ENCODE measurements at places on chromosomes 11 and 22. TPM values are rescaled to one million over a fixed set of nuclear protein-coding genes. Genes with fewer than 3 reads are reported as not detected.

Gene MAFF
- total RNA-seq: 85.3 TPM

Gene SLC7A4
- total RNA-seq: 1.5 TPM

Gene MLC1
- total RNA-seq: 1.7 TPM

Gene HTR3A
- 0.15 TPM for total RNA-seq

Gene CYP2D6
- 0.61 TPM for total RNA-seq

Gene PGR
- total RNA-seq: 0.63 TPM

Gene TTC17
- total RNA-seq: 70.2 TPM

Gene OR51B4
- total RNA-seq: not detected

Gene DMC1
- total RNA-seq: 3.5 TPM

Gene DRD2
- 0.11 TPM for total RNA-seq

Gene DEPDC7
- total RNA-seq: 2.7 TPM

Gene UBQLN3
- not detected for total RNA-seq

DNA sequence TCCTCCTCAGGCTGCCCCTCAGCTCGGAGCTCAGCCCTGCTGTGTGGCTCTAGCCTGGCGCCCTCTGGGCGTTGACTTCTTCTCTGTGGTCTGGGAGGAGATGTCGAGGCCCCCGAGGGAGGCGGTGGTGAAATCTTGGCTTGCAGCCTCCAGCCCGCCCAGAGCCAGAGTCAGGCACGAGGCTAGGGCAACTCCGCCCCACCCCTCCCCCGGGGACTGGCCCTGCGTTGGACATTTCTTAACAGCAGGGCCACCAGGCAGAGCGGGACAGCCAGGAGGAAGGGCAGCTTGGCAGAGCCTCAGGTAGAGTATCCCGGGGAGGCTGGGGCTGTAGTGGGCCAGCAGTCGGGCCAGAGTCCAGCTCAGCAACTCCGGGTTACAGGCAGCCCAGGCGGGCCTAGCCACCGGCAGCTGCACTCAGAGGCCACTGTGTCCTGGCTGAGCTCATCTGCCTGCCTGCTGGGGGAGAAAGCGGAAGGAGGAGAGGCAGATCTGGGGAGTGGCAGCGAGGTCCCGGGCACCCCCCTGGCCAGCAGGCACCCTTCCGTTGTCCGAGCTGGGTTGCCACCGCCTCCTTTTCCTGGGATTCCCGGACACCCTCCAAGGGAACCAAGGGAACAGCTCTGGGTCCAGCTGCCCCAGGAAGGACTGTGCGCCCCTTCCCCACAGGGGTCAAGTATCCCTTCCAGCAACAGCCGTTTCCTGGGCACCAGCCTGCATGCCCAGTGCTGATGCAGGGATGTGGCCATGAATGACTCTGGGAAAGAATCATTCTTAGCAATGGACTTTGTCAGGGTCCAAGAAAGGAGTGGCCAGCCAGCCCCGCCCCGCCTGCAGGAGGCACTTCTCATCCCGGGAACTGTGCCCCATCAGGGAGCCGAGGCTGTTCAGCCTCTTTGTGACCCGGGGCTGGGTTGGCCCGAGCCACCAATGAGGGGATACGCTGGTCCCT lies at the start of gene ALDH3B1:
Gene ALDH3B1 (plus strand): TSS at position 238 of the 952 bp plus-strand sequence. CDS start 4,971 bp downstream, outside the sequence.
- DNase-seq: peak; percentile 89

DNA sequence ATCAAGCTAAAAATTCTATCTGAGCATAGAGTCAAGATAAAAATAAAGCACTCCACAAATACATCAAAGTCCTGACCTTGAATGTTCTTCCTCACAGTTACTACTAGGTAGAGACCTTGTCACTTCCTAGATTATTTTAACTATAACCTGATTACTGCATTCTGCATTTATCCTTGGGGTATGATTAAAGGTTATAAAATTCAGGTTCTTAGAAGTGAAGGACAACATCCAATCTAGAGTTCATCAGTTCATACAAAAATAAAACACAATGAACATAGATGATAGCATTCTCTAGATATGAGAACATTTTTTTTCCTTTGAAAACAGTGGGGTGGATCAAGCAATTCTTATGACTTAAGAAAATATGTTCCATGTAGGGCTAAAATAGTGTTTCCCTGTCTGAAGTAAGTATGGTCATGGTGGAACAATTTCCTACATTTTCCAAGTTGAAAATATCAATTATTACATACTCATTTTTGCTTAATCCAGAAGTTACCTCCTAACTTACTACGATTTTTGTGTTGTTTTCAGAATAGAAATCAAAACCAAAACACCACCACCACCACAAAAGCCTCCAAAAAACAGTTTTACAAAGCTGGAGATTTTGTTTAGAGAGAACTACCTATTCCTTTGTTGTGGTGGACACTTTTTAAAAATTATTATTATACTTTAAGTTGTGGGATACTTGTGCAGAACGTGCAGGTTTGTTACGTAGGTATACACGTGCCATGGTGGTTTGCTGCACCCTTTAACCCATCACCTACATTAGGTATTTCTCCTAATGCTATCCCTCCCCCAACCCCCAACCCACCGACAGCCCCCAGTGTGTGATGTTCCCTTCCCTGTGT lies 112.0 kb upstream of the DDI1 start:
- DNase-seq: no peak

- peak; percentile 78 for DNase-seq
These were observed 88.4 kb downstream of the CDKN1C start for GRCh38 chr11:2797121-2797711.

DNA sequence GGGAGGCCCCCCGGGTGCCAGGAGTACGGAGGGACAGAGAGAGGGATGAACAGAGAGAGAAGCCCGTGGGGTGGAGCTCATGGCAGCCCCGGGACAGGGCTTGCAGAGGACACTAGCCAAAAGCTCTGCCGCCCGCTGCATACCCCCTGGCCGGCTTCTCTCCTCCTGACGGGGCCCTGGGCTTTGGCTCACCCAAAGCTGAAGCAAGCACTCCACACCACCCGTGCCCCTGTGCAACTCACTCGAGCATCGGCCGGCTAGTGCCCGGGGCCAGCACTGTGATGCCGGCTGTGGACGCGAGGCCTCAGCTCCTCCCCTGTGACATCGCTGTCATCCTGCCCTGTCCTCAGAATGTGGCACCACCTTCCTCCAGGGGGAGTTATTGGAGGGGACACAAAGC lies 429.6 kb downstream of the BRD1 start:
- DNase-seq: no peak

GRCh38 chr11:6129635-6130034 lies 22.2 kb downstream of the OR56B4 start:
- DNase-seq: no peak

DNA sequence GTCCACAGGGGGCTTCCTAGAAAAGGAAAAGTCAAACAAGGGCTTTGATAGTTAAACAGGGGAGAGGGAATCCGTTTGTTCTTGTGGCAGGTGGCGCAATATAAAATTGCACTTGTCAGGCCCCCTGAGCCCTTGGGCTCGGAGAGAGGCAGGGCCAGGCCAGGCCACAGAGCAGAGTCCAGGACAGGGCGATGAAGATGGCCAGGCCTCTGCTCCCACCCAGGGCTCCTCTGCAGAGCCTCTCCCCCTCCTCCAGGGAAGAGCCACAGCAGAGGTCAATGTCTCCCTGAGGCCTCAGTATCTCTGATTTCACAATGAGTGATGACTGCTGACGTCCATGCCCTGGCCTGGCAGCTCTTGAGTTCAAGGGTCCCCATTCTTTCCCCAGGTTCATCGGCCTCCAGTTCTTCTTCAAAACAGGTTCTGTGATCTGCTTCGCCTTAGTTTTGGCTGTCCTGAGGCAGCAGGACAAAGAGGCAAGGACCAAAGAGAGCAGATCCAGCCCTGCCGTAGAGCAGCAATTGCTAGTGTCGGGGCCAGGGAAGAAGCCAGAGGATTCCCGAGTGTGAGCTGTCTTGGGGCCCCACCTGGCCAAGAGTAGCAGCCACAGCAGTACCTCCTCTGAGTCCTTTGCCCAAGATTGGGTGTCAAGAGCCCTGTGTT lies 36.4 kb upstream of the TPBGL start:
- no peak for DNase-seq

DNA sequence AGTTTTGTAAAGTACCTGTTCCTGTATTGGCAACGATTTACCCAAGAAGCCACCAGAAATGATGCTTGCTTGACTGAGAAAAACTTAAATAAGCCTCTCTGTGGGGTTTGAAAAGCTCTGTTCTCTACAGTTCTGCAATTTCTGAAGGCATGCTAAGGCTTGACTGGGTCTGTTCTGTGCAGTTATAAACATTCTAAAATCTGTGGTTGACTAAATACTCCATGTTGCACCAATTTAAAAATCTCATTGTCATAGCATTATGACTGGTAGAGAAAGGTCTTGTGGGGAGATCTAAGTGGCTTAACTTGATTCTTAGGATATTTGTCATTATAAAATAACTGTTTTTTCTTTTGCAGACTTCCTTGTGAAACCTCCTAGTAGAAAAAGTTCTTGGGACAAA lies 73.7 kb downstream of the MTMR3 start:
- no peak for DNase-seq

DNA sequence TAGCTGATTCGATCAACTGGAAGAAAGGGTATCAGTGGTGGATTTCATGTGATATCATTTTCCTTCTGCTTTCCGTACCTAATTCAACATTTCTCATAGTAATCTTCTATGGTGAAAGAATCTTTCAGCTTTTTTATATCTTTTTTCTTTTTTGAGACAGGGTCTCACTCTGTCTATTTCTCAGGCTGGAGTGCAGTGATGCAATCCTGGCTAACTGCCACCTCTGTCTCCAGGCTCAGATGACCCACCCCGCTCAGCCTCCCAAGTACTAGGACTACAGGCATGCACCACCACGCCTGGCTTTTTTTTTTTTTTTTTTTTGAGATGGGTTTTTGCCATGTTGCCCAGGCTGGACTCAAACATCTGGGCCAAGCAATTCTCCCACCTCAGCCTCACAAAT lies 18.6 kb upstream of the CHORDC1 start:
- DNase-seq: no peak

- DNase-seq: no peak
These were observed 3.2 kb upstream of the CREBZF start for GRCh38 chr11:85668157-85668556.

DNA sequence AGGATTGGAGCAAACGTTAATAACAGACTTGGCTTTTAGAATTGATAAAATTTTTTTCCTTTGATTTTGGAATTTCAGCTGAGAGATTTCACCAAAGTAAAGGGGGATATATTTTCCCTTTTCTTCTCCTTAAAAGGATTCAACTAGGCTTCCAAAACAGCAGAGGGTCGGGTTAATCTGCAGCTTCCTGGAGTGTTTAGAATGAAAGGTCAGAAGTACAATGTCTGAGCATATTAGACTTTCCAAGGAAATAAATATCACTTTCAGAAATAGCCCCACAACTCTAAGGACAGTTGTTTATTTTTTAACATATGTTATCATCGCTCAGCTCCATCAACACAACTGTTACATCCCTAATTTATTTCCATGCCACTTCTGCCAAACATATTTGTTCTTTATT lies 1532.9 kb upstream of the RAG2 start:
- DNase-seq: no peak

DNA sequence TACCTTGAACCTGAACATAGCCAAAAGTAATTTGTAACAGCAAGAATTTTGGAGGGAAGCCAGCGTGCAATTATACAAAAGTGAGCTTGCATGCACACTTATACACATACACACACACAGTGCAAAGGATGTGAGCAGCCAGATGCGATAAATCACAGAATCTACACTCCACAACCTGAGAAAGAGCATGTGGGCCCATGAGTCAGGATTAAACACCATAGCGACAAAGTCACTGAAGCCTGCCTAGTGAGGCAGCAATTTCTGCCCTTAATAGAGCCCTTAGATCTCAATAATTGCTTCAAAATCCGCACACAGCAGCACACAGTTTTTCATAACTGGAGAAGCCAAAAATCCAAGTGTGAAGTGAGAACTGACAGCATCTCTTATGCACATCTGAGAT lies 42.6 kb upstream of the TEAD1 start:
- no peak for DNase-seq

DNA sequence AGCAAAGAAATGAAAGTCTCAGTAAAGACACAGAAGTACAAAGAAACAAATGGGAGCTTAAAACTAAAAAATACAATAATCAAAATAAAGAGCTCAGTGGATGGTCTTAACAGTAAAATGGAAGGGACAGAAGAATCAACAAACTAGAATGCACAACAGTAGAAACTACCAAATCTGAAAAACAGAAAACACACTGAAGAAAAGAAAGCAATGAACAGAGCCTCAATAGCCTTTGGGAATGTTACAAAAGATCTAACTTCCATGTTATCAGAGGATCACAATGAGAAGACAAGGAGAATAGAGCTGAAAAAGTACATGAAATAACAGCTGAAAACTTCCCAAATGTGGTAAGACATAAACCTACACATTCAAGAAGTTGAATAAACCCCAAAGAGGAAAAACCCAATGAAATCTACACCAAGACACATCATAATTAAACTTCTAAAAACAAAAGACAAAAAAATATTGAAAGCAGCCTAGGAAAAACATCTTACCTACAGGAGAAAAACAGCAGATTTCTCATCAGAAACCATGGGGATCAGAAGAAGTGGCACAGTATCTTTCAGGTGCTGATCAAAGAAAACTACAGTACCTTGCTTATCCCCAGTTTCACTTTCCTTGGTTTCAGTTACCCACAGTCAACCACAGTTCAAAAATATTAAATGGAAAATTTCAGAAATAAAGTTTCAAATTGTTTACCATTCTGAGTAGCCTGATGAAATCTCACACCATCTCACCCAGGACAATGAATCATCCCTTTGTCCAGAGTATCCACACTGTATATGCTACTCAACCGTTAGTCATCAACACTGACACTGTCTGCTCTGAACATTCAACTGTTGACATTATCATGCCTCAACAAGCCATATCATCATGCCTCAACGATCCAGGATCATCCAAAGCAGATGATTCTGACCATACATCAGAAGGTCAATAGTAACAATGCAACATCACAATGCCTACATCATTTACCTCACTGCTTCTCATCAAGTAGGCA lies 22.2 kb downstream of the RRAS2 start:
- no peak for DNase-seq

DNA sequence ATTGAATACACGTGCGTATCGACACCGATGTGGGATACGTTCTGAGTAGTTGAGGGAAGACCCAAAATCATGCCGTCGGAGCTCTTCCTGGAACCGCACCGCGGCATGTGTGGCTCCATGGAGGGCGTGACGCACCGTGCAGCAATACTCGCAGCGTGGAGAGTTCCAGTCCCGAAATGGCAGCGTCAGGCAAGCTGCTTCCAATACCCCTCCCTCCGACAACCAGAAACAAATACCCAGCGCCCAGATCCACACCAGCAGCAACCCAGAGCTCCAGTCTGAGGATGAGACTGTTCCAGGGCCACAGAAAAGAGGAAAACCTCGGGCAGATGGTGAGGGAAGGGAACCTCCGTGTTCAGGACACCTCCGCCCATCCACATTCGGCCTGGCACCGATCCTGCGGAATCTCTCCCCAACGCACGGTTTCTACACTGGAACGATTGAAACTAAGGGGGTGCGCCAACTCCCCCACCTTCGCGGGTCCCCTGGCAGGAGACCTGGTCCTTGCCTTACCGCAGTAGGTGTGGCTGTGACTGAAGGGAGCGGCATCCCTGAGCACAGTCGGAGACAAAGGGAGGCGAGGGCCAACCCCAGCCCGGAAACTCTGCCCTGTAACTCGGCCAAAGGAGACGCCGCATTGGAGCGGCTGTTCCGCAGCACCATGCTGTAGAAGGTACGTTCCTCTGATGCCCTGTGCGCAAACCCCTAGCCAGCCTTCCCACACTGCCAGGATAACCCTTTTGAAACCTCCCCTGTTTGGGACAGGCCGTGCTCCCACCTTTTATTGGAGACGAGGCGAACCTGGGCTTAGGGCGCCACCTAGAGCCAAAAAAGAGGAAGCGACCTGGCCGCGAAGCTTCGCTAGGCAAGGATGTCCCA lies 28.2 kb downstream of the DBX1 start:
- DNase-seq: peak; percentile 32

- no peak for DNase-seq
These were observed 69.8 kb downstream of the PRR5L start for GRCh38 chr11:36365907-36366306.

Measured in lower leg skin (tissue), 4 donors.